ENCODE measurements at places on chromosomes 7 and 10. TPM values are rescaled to one million over a fixed set of nuclear protein-coding genes. Genes with fewer than 3 reads are reported as not detected.

DNA sequence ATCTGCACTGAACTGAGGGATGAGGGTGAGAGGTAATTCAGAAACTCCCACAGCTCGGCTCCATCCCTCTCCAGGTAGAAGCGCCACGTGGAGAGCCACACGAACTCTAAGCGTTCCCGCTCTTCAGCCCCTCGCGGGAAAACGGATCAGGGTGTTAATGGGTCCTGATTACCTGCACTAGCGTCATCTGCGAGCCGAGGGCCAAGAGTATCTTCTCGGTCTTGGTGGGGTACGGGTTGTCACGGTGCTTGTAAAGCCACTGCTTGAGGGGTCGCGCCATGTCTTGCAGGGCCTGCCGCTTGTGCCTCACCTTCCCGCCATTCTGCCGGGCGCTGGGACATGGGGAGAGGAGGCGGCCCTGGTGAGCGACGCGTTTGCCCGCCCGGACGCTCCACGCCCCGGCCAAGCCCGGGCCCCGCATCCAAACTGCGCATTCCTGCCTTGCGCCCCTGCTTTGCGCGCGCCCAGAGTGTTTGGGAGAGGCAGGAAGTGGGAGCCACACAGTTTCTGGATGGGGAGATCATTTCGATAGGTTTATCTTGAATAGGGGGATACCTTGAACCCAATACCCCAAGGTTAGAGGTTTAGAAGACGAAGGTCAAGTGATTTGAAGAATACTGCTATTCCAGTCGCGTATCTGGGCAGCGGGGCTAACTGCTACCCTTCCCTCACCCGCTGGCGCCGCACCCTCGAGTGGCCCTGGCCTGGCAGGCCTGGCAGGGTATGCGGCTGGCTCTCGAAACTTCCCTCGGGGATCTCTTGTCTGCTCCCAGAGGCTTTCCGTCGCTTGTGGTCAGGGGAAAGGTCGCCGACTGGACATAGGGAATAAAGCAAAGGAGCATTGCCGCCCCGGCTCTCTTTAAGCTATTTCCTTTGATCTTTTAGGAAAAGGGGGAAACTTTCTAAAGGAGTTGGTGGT lies 4.2 kb downstream of the MKX start:
- peak; percentile 25 for DNase-seq

- no peak for DNase-seq
Measured at GRCh38 chr10:13924040-13924725, 337.4 kb downstream of the PRPF18 start.

DNA sequence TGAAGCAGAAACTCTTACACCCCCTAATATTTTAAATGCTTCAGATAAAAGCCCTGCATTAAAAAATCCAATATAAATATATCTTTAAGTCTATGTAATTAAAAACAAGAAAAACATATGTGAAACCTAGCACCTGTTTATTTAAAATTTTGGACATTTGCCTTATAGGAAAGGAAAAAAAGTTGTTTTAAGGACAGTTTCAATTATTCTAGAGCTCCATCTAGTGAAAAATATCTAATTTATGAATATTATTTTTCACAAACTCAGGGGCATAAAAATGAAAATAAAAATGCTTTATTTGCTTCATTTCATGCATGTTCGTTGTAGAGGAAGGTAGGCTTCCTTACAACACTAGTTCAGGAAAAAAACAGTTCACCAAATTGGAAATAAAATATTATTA lies 26.1 kb downstream of the ENKUR start:
- no peak for DNase-seq

GRCh38 chr10:78873413-78873812 lies 195.4 kb upstream of the ZMIZ1 start:
- no peak for DNase-seq

DNA sequence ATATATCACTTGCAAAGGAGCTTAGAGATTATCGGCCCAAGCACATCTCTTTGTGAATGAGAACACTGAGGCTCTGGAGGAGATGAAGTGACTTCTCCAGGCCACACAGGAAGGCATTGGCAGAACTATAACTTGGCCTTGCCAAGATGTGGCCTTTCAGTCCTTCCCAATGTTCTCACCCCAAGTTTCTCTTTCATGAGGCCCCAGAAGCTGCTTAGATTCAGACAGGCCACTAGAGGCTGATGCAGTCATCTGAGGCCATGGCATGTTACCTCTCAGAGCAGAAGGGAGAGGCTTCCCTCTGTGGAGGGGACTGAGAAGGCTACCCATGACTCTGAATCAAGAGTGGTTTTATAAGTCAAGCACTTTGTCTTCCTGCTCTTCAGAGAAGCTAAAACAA lies 1003.7 kb downstream of the LRMDA start:
- DNase-seq = no peak

DNA sequence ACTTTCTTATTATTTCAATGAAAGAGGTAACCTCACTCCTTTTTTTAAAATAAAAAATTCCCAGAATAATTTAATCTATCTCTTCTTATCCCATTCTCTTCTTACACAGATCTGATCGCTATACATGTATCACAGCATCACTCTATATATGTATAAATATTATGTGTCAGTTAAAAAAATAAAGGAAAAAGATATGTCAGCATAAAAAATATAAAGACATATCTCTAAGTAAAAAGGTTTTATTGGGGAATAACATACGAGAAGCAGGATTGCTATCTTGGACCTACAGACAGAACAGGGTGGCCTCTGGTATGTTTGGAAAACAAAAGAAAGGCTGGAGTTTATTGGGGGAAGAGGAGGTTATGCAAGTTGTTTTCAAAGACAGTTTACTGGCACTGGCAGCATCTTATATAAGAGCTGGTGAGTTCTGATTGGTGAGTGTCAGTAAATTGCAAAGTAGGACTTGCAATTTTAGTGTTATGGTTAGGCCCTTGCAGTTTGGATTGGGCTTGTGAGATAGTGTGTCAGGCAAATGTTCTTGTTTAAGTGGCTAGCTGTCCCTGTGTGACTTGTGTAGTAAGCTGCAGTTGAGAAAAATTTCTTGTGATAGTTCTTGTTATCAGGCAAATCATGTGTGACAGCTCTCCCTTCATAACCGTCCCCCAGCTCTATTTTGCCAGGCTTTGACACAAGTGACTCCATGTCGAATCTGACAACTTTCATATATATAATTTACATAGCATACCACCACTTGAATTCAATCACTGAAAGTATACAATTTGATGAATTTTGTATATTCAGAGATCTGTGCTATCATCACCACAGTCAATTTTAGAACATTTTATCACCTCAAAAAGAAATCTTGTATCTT lies 118.2 kb downstream of the HBP1 start:
- DNase-seq = no peak

DNA sequence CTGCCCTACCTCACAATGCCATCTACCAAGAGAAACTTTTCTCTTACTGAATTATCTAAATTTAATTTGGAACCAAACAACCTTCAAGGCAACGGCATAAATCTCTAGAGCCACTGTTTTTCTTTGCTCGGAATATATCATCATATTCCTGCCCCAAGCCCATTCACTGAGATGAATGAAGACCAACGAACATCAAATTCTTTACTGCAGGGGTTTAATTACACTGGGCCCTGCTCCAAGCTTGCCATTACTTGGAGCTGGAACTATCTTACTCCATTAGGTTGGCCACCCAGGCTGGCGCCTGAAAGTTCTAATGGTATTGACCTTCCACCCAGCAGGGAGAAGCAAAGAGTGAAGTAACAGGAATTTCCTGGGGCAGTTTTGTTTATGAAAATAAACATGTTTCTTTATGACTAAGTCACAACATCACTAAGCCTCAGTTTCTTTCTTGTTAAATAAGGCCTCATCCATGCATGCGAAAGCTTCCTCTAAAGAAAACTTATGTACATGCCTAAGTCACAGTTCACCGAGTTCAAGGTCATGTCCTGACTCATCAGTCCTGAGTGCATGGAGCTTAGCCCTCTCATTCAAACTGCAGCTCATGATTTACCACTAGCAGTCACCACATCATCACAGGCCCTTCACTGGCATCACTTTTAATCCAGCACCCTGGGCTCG lies 42.1 kb upstream of the ANAPC16 start:
- DNase-seq = no peak

DNA sequence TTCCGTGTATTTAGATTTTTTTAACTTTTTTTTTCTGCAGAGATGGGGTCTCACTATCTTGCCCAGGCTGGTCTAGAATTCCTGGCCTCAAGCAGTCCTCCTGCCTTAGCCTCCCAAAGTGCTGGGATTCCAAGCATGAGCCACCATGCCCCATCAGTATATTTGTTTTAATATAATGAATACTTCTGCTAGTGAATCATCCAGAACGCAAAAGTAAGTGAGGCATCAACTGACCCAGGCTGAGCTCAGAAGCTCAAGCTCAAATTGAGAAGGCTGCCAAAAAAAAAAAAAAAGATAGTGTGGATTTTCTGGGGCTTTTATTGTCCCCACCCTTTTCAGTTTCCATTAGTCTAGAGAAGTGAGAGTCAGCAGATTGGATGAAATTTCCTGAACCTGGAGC lies 39.0 kb upstream of the TECTB start:
- DNase-seq = no peak

- no peak for DNase-seq
Measured at GRCh38 chr7:126157391-126157790, 1095.3 kb downstream of the GRM8 start.

- DNase-seq = no peak
Measured at GRCh38 chr10:48968036-48968435, 28.4 kb upstream of the LRRC18 start.

DNA sequence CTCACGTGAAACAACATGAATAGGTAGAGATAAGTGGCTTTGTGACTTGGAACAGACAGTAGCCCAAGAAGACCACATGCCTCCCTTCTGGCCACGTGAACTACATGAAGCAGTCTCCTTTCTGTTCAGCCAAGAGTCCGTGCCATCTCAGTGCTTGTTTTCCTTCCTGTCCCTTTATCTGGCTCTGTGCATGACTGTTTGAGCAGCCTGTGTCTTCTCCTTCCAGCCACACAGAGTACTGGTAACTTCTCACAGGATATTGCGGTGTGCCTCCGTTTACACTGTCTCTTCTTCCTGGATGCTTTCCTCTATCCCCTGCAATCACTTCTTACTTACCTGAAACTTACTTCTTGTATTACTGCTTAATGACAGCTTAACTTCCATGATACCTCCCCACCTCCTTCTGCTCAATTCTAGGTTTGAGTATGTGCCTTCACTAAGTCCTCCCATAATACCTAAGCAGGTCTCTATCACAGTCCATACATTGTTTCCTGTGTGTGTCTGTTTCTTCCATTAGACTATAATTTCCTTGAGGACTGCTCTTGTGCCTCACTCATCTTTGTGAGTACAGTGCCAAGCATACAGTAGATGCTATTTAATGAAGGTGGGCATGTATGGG lies 748.7 kb downstream of the AUTS2 start:
- no peak for DNase-seq

SDK1 gene
- 225 TPM for total RNA-seq

ANKRD2 gene
- not detected for total RNA-seq

PTN gene
- 40.0 TPM for total RNA-seq

PRRT4 gene
- not detected for total RNA-seq

LRIT1 gene
- not detected for total RNA-seq

GJD4 gene
- total RNA-seq = not detected

MMRN2 gene
- 5.4 TPM for total RNA-seq

ANKRD26 gene
- 17.0 TPM for total RNA-seq

Data from glutamatergic neuron (in vitro differentiated cells).